ENCODE measurements at places on chromosomes 1 and 21.

- no peak for DNase-seq
Measured at GRCh38 chr1:41714638-41715389, 203.9 kb downstream of the HIVEP3 start.

GRCh38 chr1:28392027-28392652, 22.6 kb downstream of the PHACTR4 start:
- DNase-seq: no peak

DNA sequence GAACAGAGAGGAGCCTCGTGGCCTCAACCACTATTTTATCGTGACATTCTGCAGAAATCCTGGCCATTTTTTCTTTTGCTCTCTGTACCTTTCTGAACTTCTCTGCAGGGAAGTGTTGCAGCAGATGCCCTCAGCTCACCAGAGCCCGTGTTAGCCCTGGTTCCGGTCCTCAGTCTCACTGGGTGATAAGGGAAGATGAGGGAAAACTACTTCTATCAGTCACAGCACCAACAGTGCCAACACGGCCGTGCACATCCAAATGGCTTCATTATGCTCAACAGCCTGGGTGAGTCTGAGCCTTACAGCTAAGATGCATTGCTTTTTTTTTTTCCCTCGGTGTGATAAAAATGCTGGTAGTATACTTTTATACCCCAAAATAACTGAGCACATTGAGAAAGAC, 93.0 kb downstream of the KIF26B start:
- no peak for DNase-seq

- no peak for DNase-seq
Measured at GRCh38 chr21:21818898-21819297, 820.7 kb downstream of the NCAM2 start.

DNA sequence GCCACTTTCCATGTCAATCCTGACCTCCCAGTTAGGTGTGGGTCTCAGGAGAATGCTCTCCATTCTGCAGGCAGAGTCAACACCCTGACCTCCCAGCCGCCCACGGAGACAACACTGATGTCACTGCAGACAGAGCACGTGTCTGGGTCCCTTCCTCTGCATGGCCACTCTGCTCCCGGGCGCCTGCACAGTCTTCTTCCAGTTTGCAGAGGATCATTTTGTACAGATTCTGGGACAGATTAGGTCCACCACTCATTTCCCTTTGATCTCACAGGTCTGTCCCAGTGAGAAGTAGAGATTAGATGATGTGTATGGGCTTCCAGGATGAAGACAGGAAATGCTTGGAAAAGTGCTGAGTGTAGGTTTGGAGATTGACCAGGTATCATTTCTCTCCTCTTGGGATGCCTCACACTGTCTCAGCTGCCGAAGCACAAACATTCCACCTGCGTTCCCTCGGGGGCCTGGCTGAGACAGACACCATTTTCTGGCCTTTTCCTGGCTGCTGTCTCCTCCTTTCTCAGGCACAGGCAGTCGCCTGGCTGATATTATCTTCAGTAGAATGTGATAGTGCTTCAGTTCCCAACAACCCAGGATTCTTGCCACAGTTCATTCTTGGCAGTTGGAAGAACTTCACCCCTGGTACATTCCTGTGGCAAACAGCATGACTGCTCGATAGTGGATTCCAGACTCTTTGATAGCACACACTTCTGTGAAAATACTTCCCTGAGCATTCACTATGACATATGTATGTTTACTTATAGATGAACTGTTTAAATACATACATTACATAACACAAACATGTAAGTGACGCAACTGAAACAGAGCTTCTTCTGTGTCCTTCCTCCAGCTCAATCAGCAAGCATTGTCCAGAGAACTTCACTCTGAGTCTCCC, 7.9 kb downstream of the MYBPHL start:
- no peak for DNase-seq

GRCh38 chr1:109392037-109392787, 5.5 kb downstream of the SORT1 start:
- DNase-seq: no peak

GRCh38 chr1:228401782-228402640, 4.6 kb downstream of the TRIM11 start:
- DNase-seq: no peak

DNA sequence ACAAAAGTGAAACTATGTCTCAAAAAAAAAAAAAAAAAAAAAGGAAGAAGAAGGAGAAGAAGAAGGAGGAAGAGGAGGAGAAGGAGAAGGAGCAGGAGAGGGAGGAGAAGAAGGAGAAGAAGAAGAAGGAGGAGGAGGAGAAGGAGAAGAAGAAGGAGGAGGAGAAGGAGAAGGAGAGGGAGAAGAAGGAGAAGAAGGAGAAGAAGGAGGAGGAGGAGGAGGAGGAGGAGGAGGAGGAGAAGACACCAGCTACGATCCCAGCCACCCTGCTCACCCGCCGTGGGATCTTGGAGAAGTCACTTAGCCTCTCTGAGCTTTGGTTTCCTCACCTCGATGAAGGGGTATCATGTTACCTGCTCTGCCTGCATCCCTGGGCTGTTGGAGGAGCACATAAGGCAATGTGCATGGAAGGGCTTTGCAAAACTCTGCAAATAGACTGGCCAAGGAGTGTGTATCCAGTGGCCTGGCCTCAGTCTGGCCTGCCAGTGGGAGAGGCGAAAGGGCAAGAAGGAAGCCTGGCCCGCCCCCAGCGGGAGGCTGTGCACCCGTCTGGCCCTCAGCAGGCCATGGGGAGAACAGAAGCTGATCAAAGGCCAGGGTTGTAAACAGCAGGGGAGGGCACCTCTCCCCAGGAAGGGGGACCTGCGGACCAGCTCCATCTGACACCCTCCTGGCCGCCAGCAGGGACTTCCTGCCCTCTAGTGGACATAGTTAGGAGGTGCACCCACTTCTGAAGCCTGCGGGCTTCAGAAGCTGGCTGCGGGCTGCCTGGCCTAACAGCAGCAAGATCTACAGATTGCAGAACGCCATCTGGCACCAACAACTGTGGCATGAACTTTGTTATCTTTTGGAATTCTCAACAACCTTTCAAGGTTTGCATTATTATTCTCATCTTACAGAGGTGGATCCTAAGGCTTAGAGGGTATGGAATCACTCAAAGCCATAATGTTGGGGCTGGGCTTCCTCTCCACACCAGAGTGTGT, 19.2 kb upstream of the CDK18 start:
- peak; percentile 39 for DNase-seq

- DNase-seq: no peak
Measured at GRCh38 chr1:36968730-36969129, 65.6 kb downstream of the GRIK3 start.

GRCh38 chr1:65172936-65173690, 25.1 kb downstream of the AK4 start:
- DNase-seq: no peak

DNA sequence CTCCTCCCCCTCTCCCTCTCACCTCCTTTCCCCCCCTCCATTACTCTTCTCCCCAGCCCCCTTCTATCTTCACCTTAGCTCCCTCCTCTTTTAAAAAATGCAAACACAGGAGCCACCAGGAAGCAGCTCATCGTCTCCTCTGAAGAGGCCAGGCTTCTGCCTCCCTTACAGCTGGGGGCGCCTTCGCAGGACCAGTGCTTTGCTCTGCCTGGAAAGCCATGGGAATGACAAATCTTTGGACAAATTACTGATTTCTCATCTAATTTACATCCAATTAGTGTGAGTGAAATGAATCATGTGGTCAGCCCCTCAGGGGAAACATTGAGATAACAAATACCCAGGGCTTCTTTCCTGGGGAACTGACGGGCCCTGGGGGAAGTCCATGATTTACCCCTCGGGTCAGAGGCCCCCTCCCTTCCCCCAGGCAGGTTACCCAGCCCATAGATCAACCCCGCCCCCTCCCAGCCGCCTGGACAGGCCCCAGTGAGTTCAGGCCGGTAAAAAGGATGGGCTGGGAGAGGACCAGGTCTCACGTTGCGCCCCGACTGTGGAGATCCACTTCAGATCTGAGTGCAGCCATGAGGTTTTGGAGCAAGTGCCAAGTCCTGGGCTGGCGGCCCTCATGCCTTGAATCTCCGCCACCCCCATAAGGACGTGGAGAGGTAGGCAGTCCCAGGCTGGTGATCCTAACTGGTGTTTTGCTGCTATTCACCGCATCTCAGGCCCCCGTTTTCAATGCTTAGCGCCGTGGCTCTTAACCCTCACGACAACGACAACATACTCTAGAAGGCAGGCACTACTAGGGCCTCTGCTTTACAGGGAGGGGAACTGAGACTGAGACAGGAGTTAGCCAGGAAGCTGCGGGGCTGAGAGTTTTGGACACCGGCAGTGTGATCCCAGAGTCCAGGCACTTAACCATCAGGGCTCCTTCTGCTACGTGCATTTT, 300.8 kb downstream of the RRAGC start:
- no peak for DNase-seq

GRCh38 chr1:112629256-112629655, 9.6 kb downstream of the CAPZA1 start:
- no peak for DNase-seq

DNA sequence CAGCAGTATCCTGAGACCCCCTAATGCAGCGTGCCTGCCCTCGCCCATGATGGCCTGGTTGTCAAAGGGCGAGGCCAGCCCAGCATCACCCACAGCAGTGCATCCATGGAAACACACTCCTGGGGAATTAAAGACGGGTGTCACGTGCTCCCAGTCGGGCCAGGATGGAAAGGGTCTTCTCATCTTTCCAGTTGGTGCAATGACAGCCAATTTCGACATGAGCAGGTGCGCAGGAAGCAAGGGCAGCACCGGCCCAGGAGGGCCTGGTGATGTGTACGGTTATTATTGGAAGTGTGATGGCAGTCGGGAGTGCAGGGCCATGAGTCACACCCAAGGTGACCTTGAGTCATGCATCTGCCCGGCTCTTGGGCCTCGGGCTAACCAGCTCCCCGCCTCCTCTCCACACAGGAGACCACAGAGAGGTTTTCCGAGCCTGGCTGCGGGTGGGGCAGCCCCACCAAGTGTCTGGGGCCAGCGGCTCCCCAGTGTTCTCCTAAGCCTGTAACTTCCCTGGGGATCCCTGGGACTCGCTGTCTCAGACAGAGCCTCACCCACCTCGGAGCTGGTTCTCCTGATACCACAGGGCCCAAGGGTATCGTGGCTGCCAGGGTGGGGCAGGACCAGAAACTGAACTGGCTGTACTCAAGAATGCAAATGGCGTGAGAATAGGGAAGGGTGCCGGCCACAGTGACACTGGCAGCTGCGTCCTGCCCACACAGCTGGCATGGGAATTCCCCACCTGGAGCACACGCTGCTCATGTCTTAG, 119.8 kb downstream of the SIK1 start:
- DNase-seq: no peak

- DNase-seq: no peak
Measured at GRCh38 chr21:20301395-20301794, 696.8 kb upstream of the NCAM2 start.

- DNase-seq: no peak
Measured at GRCh38 chr1:212355230-212355969, 59.3 kb downstream of the PACC1 start.

- no peak for DNase-seq
Measured at GRCh38 chr1:230065571-230065970, 1.5 kb upstream of the GALNT2 start.

DNA sequence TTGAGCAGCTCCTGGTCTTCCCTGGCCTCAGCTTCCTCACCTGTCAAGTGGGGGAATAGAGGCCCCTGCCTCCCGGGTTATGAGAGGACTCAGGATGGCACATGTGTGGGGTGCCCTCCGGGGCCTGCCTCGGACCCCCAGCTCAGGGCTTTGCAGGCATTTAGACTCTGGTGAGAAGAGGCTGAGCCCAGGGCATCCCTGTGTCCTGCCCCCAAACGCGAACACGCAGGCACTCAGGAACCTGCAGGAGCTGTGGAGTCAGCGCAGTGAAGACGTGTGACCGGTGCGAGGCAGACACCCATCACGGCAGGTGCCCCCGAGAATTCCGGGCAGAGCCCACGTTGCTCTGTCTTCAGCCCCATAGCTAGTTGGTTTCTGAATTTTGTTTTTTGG, 5.5 kb upstream of the PEX10 start:
- DNase-seq: no peak

- DNase-seq: no peak
Measured at GRCh38 chr1:206716870-206717673, 32.4 kb downstream of the MAPKAPK2 start.

DNA sequence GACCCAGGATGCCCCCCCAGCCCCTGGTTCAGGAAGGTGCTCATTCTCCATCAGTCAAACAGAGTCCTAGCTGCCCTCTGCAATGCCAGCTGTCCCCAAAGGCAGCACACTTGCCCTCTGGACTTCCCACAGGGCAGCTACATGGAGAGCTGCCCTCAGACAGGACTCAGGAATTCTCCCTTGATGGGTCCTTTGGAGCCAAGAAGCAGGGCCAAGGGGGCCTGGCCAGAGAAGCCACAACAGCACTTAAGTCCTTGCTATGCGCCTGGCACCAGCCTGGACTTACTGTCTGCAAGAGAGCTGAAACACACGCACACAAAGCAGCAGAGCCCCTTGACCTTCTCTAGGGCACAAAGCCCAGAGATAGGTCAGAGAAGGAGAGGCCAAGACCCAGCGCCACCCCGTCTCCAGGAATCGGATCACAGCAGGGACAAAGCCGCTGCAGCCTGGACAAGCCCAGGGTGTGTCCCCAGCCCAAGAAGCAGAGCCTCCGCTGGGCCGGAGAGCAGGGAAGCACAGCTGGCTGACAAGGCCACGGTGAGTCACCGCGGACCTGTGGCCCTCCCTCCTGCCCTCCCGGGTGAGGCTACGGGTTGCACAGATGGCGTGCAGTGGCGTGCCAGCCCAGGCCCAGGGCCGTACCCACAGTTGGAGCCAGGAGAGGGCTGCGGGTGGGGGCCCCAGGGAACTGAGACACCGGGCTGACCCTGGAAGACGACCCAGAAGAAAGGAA, 1.7 kb downstream of the WNT9A start:
- DNase-seq: no peak

- DNase-seq: no peak
Measured at GRCh38 chr1:206100226-206100815, 16.9 kb downstream of the AVPR1B start.

- DNase-seq: no peak
Measured at GRCh38 chr1:107618539-107618938, 346.4 kb downstream of the VAV3 start.

DNA sequence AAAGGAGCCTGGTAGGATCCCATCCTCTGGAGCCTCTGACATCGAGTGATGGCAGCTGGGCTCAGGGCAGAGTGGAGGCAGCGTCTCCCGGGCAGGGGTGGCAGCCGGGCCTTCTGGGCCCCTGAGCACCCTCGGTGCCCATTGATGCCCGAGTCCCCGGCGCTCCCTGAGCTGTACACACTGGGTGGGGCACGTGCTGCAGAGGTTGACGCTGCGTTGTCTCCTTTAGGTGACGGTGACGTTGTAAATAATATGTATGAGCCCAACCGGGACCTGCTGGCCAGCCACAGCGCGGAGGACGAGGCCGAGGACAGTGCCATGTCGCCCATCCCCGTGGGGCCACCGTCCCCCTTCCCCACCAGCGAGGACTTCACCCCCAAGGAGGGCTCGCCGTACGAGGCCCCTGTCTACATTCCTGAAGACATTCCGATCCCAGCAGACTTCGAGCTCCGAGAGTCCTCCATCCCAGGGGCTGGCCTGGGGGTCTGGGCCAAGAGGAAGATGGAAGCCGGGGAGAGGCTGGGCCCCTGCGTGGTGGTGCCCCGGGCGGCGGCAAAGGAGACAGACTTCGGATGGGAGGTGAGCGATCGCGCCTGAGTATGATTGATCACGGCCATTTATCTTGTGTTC, 117.0 kb downstream of the PRDM16 start:
- no peak for DNase-seq
